Activated B cell treated with CpG ODN at 0.5 μM for 24 hours (primary cell): ENCODE measurements at places on chromosomes 5 and 9.

DNA sequence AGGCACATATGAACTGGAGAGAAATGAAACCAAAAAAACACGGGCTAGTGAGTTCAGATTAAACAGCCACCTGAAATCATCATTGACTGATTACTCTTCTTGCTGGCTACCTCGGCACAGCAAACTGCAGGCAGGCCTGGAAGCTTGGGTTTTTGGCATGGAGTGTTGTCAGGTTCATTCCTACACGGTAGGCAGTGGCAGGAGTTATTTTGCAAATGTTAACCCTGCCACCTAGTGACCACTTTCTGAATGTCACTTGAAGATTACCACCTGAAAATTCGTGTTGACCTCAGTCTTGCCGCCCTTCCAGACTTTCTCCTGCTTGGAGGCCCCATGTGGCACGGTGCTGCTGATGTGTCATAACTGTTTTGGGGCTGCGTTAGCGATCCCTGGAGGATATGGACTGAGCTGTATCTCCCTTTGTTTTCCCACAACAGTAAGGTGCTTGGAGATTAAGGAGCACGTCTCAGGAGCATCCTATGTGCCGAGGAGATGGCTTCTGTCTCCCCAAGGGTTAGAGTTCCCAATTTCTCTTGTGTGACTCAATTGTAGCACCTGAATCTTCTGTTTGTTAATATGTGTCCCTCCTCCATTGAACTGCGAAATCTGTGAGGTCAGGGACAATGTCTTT, 12.7 kb upstream of the CD180 start:
- no peak for DNase-seq

GRCh38 chr9:122076773-122077172, 16.3 kb downstream of the TTLL11 start:
- no peak for DNase-seq

GRCh38 chr5:160901656-160902055, 49.6 kb upstream of the ATP10B start:
- DNase-seq: no peak

DNA sequence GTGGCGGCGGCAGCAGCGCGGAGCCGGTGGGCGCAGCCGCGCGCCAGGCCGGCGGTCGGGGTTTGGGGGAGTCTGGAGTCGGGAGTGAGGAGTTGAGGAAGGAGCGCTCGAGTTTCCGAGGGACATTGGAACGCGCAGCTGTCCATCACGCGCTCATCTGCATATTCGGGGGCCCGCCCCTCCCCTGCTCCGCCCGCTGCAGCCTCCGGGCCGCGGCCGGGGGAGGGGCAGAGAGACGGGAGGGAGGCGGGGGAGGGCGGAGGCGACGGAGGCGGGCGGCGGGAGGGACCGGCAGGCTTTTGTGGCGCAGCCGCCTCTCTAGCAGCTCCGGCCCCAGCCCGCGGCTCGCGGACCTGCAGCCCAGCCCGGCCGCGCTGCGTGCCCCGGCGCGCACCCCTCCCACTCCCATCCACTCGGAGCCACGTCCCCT, at the start of gene IRX2:
Gene IRX2 (minus strand): TSS at position 86 of the 430 bp plus-strand sequence. CDS start 264 bp downstream, outside the sequence.
- DNase-seq: no peak

DNA sequence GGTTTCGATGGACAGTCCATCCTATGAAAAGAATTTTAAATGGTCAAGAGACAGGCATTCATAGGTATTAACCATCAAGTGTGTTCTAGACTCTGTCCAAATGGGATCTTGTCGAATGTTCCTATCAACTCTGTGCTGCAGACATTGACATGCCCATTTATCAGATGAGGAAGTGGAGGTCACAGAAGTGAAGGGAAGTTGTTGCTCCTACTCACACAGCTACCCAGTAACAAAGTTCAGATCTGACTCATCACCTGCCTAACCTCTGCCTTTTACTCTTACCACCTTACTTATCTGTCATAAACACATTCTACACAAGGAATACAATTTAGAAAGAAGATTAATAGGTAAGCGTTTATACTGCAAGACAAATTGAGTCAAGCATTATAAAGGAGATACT, 426.2 kb upstream of the BRINP1 start:
- no peak for DNase-seq

DNA sequence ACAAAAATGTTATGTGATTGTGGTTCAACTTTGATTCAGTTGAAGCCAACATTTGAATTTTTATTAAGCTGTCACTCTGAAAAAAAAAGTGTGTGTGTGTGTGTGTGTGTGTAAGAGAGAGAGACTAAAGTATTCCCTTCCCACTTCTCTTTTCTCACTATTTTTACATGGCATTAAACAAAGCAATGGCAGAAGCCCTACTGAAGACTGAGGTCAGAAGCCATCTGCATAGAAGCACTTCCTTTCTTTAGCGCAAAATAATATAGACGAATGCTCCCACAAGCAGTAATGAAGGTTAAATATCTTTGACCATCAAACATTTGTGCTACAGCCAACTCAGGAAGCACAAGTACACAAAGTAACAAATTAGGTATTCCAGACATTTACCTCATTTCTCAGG, 540.5 kb downstream of the KCTD16 start:
- DNase-seq: no peak

DNA sequence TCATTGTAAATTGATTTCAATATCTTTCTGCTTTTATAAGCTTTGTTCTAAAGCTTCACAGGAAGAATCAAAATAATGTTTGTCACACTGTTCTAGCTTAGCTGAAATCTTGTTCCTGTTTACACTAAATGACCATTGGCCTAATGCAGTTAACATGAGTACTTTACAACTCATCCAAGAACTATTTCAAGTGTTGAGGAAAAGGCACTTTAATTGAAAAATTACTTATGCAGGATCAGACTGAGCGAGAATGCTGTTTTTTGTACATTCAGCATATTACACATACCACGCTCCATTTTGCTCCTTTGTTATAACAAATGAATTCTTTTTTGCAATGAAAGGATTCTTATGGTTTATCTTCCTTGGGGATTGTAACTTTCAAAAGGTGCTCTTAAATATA, 22.4 kb upstream of the SMIM15 start:
- DNase-seq: no peak

GRCh38 chr5:144395704-144396103, 225.0 kb downstream of the KCTD16 start:
- no peak for DNase-seq

DNA sequence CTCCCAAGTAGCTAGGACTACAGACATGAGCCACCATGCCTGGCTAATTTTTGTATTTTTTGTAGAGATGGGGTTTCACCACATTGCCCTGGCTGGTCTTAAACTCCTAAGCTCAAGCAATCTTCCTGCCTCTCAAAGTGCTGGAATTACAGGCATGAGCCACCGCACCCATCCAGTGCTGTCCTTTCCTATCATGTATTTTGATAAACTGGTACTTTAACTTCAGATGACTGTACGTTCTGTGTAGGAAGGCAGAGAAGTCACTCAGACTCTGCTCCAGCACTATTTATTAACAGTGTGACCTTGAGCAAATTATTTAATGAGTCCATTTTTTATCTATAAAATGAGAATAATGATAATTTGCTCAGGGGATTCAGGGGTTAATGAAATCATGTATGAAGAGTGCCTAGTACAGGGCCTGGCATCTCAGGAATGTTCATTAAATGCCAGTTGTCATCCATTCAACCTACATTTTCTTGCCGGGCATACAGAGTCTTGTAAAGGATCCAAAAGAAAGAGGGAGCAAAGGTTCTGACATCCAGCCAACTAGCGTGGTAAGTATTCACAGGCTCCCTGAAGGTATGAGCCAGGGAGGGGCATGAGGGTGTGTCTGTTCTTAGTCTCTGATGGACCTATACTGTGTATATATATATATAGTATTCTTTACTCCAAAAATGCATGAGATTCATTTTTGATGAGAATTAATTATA, 201.9 kb downstream of the PBX3 start:
- DNase-seq: no peak

GRCh38 chr9:114813717-114814418, 8.0 kb upstream of the TNFSF15 start:
- DNase-seq: no peak

DNA sequence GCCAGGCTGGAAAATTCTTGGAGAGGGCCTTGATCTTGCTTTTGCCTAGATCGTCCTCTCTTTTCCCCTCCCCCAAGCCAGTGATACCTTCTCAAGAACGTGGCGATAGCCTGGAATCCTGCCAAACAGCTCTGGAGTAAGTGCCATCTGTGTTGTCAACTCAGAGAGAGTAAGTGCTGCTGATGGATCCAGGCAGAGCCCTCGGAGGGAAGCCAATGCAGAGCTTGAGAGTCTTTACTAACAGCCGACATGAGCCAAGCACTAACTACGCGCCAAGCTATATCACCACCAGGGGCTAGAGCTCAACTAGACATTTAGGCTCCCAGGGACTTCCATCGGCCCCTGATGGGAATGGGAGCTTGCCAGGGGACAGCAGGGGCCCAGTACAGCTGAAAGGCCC, 17.6 kb downstream of the RAPGEF1 start:
- no peak for DNase-seq

DNA sequence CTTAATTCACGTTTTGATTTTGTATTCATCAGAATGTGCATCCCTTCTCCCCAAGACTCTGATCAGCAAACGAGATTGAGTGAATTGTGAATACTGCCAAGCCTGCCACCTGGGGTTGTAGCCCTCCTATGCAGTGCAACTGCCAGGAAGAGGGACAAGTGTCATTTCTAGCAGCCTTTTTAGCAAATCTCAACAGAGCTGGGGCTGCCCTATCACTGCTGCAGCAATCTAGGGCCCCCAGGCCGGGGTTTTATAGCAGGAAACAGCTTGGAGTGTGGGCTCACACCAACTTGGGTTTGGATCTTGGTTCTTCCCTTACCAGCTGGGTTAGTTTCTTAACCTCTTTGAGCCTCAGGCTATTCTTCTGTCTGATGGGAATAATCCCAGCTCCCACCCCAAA, 4.0 kb downstream of the CSF1R start:
- DNase-seq: no peak

DNA sequence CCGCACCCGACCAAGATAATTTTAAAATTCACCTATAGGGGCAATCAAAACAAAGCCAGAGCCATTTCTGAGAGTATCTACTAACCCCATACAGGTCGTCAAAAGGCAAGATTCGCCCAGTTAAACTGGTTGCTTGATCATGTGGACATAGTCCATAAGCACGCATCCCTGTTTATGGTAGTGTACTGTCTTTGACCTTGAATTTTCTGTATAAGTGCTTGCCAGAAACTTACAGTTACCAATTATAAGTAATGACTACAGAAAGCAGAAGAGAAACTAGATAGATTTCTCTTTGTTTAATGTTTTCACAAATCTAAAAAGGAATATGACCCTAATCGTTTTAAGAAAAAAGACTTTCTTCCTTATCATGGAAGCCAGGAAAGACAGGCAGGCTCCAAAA, 25.6 kb downstream of the SLC31A1 start:
- DNase-seq: no peak

GRCh38 chr9:73173557-73174329, 22.1 kb downstream of the ANXA1 start:
- no peak for DNase-seq

GRCh38 chr9:71638627-71639026, 129.7 kb downstream of the CEMIP2 start:
- no peak for DNase-seq

DNA sequence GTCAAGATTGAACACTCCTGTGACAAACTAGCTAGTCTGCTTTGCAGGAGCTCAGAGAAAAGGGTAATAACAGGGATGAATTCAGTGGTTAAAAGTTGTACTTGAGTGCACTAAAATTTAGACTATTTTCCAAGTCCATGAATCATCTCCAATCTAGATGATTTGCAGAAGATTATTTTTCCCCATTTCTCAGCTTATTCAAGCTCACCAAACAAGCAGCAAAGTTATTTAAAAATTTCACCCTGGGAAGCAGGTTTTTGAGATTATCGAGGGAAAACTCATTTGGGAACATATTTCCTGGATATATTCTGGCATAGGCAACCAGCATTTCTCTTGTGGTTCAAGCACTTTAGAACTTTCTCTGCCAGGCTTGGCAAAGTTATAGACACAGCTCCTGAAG, 311.4 kb downstream of the TLE1 start:
- no peak for DNase-seq

- DNase-seq: no peak
Measured at GRCh38 chr9:105114318-105114717, 130.1 kb upstream of the SLC44A1 start.

- DNase-seq: no peak
Measured at GRCh38 chr9:130232899-130233586, 32.5 kb upstream of the HMCN2 start.

DNA sequence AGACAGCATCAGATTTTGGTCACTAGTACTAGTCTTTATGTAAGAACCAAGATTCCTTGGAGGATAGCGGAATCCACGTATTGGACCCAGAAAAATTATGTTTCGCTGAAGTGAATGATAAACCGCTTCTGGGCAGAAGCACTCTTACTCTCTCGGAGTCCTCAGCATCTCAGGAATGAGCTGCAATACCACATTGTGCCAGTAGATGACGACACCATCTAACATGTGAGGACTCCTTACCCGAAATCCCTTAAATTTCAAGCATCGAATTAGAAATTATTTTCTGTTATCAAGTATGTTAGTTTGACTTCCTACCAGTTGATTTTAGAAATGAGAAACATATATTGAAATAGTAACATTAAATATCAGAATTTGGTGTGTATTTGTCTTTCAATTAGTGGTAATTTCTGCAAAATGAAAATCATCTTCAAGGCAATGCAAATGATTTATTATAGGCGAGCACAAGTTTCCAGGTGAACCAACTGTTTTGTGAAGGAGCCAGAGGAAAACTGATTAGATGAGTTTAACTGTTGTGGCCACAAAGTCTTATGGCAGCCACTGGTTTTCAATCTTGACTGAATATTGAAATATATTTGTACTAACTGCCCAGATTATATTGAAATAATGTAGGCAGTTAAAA, 66.0 kb upstream of the CAMK4 start:
- DNase-seq: no peak

DNA sequence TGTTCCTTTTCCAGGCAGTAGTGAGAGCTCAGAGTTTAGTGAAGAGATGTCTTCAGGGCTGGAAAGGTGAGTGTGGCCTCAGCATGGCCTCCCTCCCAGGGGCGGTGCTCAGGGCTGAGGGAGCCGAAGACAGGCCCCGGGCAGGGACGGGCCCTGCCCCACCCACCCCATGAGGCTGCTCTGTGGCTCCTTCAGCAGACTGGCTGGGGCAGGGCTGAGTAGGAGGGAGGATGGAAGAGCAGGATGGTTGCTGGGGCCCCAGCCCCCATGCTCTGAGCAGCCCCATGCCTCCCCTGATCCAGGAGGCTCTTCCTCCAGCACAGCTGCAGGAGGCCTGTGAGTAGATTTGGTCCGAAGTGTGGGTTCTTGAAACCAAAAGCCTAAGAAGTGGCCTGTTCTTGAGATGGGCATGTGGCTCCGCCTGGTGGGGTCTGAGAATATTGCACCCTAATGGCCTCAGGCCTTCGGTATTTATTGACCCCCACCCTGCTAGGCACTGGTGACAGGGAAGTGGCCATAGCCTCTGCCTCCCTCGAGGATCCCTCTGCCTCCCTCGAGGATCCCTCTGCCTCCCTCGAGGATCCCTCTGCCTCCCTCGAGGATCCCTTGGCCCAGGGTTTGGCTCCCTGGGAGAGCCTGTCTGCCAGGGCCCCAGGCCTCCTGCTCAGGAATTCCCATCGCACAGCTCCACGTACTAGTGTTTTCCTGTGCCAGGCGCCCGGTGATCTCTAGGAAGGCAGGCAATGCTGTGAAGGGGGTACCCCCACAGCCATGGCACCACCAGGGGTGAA, 65.4 kb upstream of the GARNL3 start:
- DNase-seq: peak; percentile 71

- no peak for DNase-seq
Measured at GRCh38 chr5:166302166-166302565, 1989.3 kb upstream of the WWC1 start.

GRCh38 chr9:97359147-97359546, 51.7 kb downstream of the CCDC180 start:
- DNase-seq: no peak

- DNase-seq: no peak
Measured at GRCh38 chr9:91308191-91308590, 53.5 kb downstream of the AUH start.

GRCh38 chr9:92446536-92446935, 22.3 kb upstream of the OMD start:
- DNase-seq: no peak
